ENCODE measurements at places on chromosomes 7 and 10.

DNA sequence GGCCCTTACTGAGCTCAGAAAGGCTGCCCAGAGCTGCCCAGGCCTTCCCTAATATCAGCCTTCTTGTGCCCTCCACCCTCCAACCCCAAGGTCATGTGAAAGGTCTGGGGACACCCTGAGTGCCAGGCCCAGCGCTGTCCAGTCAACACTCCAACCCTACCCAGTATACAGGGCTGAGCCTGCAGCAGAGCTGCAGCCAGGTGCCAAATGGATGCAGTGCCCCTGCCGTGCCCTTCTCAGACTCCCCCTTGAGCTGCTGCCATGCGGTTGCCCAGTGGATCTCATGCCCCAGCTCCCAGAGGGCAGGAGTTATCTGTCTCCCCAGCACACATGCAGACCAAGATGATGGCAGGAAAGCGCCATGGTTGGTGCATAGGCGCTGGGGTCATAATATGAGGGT is 61.5 kb downstream of the ZMIZ1 start:
- DNase-seq: no peak

DNA sequence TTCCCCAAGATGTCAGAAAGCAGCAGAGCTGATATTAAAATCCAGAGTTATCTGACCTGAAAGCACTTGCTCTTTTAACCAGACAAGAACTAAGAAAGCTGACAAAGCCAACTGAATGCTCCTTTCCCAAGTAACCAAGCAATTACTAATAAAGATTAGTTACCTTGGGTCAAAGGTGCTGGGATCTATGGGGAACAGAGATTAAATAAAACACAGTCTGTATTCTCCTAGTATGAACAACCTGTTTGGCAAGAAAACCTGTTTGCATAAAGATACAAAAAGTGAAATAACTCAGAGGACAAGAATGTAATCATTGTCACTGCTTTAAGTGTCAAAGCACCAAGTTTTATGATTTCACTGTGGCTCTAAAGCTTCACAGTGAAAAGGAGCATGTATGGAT is 35.7 kb downstream of the ITPRID1 start:
- DNase-seq: no peak

DNA sequence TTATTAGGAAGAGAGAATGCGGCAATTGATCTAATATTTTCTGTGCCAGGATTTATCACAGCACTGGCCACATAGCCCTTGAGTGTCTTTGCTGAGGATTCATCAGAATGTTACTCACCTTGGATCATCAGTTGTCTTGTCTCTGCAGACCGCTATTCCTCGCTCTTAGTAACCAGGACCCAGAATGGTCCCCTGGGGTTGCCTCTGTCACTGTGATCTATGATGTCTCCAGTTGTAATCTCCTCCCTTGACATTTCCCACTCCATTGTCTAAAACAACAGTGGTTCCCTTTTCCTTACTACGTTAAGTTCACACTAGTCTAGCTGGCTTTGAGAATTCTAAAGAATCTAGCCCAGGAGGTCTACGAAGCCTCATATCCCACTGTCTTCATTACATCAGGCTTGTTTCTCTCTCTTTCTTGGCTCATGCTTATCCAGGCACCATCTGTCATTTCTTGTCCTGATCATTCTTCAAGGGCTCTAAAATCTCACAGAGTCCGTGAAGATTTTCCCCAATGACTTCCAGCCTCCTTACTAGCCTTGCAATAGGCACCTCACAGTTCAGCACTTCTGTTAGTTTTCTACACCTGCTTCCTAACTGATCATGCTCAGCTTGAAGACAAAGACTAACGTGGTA is 125.8 kb downstream of the CUBN start:
- DNase-seq: no peak

DNA sequence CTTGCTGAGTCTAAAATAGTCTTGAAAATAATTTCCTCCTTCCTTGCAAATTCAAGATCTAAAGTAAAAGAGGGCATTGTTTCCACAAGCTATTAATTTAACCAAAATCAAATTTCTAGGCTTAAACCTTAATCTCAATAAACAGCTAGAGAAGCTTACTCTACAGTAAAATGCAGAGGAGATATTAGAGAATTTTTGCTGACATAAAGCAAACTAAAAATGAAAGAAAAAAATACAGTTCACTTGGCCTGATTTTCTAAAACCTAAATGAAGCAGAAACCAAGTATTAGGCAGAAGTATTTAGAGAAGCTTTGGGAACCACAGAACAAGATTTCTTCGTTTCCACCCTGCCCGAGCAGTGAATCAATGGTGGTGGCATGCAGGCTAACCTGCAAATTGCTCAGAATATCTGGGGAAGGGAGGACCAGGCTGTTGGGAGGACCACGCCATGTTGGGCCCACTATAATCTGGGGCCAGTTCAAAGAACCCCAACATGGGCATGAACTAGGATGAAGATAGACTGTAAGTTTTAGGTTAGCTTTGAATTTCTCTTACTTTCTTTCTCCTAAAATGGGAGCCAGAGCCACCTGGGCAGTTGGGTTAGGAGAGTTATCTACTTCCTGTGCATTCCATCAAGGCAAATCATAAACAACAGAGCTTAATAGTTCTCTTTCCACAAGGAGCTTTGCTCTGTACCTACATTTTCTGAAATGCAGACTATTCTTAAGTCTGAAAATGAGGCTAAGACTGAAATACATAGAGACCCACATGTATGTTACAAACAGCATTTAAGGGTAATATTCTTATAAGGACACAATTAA is 4.1 kb downstream of the LAMB1 start:
- no peak for DNase-seq

- DNase-seq: no peak
These were observed 27.8 kb downstream of the KCNMA1 start for GRCh38 chr10:77609781-77610272.

GRCh38 chr10:74869635-74870034 is 43.2 kb downstream of the KAT6B start:
- DNase-seq: no peak

- no peak for DNase-seq
These were observed 61.9 kb downstream of the MCU start for GRCh38 chr10:72753760-72754231.

DNA sequence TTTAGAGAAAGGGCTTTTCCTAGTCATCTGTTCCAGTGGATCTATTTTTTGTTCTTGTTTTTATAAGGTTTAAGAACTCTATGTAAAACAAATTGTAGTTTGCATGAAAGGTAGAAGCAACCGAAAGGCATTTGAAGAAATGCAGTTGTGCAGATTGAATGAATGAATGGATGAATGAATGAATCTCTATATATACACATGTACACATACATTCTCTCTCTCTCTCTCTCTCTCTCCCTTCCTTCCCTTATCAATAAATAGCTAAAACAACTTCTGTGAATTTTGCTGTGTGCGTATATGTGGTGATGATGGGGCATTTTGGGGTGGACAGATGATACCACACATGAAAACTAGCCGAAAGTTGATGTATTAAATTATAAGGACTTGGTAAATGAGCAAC is 32.4 kb downstream of the ANLN start:
- no peak for DNase-seq

- no peak for DNase-seq
These were observed 129.7 kb downstream of the SAMD9 start for GRCh38 chr7:92988051-92988450.

DNA sequence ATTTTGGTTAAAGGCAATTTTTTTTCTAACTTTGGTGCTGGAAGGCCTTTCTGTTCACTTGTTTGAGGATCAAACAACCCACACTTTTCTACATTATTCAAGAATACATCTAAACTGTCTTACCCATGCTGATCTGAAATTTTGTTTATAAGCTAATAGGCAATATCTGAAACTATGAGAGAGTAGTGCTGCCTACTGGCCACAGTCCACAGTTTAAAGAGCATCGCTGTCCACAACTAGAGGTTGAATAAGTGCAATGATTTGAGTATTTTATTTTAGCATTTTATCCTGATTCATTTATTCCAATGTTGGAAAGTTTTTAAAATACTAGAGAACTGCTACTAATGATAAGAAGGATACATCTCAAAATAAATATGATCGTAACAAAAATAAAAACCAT is 306.9 kb downstream of the ELMO1 start:
- no peak for DNase-seq

DNA sequence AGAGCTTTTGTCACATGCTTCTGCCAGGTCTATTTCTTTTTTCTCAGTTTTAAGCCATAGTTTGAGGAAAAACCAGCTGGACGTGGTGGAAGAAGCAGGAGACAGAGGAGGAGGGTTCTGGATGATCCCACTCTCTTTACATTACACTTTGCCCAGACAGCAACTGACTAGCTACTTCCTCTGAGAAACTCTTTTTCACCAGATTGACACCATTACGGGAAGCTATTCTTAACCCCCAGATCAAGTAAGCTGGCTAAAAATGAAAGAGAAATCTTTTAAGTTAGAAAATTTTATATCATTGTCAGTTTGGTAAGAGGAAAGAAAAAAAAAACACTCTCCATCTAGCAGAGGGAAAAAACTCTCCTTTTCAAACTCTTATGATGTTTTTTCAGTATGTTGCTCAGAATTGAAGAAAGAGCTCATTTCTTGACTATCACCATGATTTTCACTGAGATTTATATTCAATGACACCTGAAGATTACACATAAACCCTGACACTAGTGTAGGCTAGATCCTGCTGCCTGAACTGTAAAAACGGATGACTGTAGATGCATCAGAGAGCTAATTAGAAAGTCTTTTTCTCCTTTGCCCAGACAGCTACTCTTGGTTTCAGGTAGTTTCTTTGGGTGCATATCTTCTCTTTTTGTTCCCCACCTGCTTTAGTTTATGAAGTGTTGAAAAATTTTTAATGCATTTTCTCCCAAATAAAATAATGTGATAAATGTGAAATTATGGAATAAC is 203.1 kb downstream of the TFEC start:
- no peak for DNase-seq

- no peak for DNase-seq
These were observed 218.8 kb upstream of the CELF2 start for GRCh38 chr10:10798864-10799192.

- no peak for DNase-seq
These were observed 770.4 kb downstream of the TNS3 start for GRCh38 chr7:46811529-46811928.

- no peak for DNase-seq
These were observed 19.7 kb downstream of the CTNNA3 start for GRCh38 chr10:67676208-67676825.

DNA sequence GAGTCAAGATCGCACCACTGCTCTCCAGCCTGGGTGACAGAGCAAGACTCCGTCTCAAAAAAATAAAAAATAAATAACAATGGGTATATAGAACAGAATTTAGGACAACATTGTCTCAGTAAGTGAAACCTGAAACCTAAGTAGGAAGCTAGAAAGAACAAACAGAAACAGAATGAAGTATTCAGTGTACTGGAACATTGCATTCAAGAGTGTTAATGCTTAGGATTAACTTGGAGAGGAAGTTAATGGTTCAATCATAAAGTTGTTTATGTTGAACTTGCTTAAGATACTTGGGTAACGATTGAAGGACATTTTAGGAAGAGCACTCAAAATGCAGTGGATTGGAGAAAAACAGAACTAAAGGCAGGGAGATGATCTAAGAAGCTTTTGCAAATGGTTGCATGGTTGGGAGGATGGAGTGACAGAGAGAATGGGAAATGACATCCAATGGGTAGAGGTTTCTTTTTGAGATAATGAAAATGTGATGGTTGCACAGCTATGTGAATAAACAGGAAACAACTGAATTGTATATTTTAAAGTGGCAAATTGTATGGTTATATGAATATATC is 233.7 kb downstream of the ADK start:
- no peak for DNase-seq

DNA sequence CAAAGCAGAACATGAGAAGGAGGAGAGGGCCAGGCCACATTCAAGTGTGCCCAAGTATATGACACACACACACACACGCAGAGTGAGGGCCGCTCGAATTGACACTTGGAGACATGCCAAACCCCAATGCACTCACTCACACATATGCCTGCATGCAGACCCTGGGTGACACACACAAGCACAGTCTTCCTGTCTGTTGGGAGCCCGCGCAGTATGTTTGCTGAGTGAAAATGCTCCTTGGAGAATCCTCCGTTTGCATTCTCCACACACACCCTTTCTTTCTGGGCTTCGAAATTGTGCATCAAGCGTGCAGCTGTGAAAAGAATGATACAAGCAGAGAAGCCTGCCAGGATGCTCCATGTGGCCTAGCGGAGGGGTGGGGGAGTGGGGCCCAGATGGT is 120.9 kb downstream of the PLXNA4 start:
- no peak for DNase-seq

DNA sequence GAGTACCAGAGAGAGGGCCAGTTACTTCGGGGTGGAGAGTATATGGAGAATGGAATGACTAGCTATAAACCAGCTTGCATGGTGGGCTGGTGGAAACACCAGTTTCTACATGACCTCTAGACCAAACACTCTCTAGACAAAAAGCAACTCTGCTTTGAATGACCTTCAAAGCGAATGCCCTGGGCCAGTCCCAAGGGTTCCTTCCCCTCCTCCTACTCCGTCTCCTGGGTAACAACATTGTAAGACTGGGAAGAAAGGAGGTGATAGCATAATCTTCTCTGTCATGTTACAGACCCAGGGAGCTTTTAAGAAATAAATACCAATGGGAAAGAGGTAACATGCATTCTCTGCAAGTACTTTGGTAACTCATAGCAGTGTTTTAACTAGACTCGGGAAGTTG is 7.4 kb downstream of the HK1 start:
- DNase-seq: no peak

Data from transverse colon (tissue), 4 donors.